ENCODE measurements at places on chromosomes 5 and 9.
A peak's percentile ranks its signal among the peaks of the same experiment; 100 is the strongest.

DNA sequence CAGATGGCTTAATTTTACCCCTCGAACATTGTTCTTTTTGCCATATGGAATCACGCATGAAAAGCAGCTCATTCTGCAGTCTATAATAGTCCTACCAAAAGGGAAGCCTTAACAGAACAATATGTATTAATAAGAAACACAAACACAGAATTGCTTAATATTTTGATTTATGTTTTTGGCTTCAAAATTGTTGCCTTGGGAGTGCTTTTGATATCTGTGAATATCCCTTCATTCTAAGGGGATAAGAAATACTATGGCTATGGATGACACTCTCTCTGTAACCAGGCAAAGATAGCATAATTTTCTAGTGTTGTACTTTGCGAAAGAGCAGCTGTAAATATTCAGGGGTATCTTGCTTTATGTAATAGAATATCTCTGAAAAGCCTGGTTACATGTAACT, 26.3 kb upstream of the CFAP95 start:
- no peak for DNase-seq

GRCh38 chr5:157918811-157919742, 60.1 kb upstream of the CLINT1 start:
- DNase-seq, result peak; percentile 15

GRCh38 chr9:38201844-38202243, 132.8 kb upstream of the SHB start:
- DNase-seq, result no peak

DNA sequence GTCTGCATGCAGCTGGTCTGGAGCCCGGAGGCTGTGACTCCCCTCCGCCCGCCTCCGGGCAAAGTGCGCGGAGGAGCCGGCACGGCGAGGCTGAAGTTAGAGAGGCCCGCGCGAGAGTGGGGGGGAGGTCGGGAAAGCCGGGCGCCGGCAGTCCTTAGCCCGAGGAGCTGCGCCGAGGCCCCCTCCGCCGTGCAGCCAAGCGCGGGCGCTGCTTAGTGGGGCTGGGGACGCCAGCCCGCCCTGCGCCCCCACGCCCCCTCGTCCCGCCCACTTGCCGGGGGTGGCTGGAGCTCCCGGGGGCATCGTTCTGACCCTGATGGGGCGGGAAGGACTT, 403 bp downstream of the NINJ1 start:
- DNase-seq, result no peak

- DNase-seq, result peak; percentile 15
These were observed 30.4 kb downstream of the NFX1 start for GRCh38 chr9:33320568-33321261.

- peak; percentile 74 for DNase-seq
These were observed 110.3 kb downstream of the ARRDC3 start for GRCh38 chr5:91272858-91273257.

DNA sequence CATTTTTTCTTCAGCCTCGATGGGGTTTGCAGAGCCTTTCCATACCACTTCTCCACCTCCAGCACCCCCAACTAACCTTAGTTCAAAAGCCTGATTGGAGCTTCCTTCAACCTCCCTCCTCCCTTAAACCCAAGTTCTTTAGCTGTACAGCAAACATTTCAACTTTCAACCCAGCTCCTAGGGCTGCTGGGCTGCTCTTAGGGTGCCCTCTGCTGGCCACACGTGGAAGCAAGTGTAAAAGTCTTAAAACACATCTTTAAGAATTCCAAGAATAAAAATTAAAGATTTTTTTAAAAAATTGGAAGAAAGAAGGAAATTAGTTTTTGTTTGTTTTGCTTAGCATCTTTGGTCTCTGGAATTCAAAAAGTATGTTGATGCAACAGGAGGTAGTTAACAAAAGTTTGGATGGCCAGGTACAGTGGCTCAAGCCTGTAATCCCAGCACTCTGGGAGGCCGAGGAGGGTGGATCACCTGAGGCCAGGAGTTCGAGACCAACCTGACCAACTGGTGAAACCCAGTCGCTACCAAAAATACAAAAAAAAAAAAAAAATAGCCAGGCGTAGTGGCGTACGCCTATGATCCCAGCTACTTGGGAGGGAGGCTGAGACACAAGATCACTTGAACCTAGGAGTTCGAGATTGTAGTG, 15.5 kb upstream of the HSD17B3 start:
- peak; percentile 37 for DNase-seq

GRCh38 chr9:2934241-2934650, 90.4 kb upstream of the PUM3 start:
- no peak for DNase-seq

DNA sequence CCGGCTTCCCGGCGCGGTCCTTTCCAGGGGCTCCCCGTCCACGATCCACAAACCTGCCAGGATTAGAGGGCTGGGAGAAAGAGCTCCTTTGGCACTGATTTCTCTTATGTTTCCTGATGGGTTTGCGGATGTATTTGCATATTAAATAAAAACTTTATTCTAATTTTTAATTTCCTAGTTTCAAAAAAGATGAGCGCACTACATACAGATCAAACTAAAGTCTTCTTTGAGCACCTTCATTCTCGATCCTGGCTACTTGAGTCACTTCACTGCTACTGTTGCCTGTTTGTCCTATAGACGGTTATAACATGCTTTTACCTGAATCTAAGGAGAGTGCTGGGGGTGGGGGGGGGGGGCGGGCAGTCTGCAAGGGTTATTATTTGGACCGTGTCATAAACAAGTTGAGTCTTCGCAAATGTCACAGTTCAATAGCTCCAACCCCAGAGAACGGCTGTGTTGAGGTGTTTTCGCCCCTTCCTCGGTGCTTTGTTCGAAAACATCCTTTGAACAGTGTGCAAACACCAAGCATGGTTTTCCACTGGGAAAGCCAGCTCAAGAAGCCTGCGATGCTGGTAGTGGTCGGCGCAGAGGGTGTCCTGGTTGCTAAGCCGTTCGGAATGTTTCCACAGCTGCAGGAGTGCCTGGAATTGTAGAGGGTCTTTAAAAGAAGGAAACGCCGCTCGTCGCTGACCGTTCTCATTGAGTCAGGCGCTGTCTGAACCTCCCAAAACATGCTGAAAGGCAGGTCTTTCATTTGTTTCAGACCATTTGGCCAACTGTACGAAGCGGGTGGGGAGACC, 1.1 kb upstream of the STK10 start:
- no peak for DNase-seq

DNA sequence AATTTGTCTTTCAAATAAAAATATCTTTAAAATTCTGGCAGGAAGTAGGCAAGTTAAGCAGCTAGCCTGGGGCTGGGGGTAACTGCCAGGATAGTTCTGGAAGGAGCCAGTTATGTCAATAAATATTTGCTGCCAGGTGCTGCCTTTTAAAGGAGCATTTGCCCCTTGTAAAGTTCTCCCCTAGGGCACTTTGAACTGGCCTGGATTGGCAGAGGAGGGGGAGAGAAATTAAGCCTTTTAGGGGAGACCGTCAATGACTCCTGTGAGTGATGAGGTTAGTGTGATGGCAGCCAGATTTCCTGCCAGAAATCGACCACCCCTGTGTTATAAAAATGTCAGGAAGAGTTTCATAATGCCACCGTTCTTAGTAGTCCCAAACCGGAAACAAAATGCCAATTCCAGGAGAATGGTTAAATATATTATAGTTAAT, 89.8 kb upstream of the ELL2 start:
- no peak for DNase-seq

GRCh38 chr5:121273833-121274433, 577.7 kb upstream of the FTMT start:
- DNase-seq, result no peak

DNA sequence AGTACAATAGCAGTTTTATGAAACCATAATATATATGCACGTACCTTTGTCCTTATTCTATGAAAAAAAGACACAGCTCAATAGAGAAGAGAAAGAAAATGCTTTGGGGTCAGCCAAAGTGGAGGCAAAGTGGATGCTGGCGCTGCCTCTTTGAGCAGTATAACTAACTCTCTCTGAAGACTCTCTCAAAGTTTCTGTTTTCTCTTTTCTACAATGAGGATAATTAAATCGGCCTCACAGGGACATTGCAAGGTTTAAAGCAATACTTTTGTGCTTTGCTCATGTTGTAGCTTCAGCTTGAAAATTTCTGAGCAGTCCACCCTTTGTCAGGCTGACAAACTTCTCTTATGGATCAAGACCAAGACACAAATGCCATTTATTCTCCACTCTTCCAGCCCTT, 455.1 kb upstream of the MPDZ start:
- DNase-seq, result no peak

GRCh38 chr9:105722099-105722498, 27.8 kb downstream of the TMEM38B start:
- DNase-seq, result no peak

DNA sequence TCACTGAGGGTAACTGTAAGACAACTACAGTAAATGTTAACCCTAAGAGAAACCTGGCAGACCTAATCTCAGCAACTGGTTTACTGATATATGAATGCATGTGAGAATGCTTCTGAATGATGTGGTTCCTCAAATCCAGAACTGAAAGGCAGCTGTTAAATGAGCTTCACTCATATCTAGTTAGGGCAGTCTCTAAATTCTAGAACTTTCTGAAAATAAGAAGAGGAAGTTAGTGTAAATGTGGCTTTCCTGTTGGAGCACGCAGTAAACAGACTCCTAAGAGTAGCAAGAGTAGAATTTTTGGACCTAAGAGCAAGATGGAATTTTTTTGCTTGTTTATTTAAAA, 117.9 kb upstream of the KCNN2 start:
- no peak for DNase-seq

DNA sequence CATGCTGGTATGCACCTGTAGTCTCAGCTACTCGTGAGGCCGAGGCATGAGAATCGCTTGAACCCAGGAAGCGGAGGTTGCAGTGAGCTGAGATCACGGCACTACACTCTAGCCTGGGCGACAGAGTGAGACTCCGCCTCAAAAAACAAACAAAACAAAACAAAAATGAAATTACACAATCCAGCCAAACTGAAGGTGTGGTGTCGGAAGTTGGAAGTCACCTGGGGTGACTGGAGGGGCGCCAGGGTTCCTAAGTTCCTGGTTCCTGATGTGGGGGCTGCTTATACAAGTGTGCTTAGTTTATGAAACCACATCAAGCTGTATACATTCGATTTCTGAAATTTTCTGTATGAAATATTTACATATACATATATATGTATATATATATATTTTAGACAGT, 3.7 kb upstream of the DOLPP1 start:
- DNase-seq, result no peak

- DNase-seq, result no peak
These were observed 202.9 kb upstream of the IER5L start for GRCh38 chr9:129380961-129381401.

DNA sequence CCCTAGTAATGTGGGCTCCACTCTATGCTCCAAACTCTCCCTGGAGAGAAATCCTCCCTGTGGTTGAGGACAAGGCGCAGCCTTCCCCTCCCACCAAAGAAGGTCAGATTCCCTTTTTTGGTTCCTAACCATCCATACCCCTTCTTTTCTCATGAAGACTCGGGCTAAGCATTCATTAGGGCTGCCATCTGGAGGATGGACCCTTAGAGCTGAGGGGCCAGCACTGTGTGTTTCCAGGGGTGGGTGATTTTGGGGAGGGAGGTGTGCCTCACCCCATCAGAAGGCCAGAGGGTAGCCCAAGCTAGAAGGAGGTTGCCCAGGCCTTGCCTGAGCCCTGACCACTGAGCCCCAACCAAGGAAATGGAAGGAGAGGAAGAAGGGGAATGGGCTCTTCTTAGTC, 36.8 kb downstream of the TGFBI start:
- no peak for DNase-seq

DNA sequence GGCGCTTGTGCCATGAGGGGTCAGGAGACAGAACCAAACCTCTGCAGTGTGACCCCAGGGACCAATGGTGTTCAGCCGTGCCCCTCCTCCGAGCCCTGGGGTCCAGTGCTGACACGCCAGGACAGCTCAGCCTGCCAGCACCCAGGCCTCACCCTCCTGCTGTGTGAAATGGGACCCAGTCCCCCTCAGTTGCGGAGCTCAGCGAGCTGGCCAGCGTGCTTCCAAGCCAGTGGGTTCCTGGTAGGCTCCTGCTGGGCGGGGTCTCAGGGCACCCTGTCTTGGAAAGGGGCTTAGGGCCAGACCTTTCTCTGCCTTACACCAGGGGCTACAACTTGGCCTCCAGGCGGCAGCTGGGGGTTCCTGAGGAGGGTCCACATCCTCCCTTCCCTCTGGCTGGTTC, 4.4 kb downstream of the RNF44 start:
- no peak for DNase-seq

GRCh38 chr9:129451669-129452068, 169.2 kb downstream of the C9orf50 start:
- DNase-seq, result no peak

DNA sequence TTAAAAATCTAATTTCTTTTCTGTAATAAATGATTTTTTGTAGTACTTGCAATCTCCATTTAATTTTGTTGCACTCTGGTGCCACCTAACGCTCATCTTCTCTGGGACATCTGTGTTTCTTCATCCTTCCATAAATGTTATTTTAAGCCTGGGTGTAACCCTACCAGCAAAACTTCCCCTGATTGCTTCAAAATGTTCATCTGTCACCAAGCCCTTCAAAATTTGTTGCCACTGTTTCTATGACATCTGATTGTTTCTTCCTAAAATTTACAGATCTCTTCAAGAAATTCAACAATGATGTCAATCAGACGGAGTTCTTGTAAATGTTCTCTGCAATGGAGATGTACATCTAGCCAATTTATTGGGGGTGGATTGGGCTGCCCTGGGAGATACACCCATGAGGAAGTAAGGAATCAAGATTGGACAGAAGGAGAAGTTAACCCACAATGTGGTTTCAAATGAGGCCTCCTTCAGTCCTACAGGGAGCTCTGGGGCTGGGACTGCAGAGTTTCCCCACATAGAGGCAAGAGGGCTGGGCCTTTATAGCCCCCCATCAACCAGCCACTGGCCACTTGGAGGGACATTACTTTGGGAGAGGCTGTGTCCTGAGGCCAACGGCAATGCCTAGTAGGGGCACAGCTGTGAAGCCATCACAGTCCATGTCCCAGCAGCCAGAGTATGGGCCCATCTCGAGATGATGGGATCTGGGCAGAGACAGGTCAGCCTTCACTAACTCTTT, 23.3 kb downstream of the MCTP1 start:
- peak; percentile 17 for DNase-seq
